Cortex of kidney (tissue), 1 donor: ENCODE measurements at places on chromosomes 4 and X.

DNA sequence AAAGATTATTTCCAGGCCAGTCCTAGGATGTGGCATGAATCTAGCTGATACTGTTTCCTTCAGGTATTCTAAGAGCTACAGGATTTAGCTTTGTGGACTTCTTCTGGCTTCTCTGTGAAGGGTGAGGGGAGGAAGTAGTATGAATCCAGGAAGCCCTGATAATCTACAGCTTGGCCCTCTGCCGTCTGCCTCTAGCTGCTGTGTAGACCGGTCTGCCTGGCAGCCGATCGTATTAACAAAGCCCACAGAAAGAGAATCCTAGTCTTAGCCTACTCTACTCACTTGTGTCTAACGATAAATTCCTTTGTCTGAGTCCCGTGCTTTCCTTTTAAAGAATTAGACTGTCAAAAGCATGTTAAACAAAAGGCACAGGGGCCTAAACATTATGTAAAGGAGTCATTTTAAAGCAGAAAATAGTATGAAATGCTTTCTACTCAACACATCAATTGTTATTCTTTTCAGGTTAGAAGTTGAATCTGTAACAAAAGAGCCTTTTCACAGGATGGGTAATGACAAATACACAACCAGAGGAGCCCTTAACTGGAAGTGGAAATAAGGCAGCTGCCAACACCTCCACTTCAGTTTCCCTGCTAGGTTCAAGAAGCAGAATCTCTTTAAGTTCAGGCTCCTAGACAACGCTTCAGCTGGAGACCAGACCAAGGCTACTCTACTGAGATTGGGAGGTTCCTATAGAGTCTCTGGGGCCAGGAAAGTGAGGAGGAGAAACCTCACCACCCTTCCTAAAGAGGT is 48.9 kb upstream of the UCP1 start:
- no peak for DNase-seq

DNA sequence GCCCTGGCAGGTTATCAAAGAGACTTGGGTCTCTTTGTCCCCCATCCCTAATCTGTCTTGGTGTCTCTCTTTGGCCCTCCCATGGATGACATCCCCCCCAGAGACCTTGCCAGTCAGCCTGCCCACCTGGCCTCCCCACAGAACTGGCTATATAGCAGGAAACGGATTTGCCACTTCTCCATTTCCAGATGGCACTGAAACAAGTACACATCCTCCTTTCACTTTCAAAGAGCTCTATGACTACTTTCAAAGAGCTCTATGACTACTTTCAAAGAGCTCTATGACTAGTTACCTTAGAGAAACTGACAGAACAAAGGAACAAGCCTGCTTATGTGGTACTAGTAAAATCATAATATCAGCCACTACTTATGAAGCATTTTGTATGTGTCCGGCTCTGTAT is 175.3 kb downstream of the MAML3 start:
- DNase-seq, result no peak

GRCh38 chr4:96102541-96103026 is 262.7 kb downstream of the PDHA2 start:
- DNase-seq, result no peak

DNA sequence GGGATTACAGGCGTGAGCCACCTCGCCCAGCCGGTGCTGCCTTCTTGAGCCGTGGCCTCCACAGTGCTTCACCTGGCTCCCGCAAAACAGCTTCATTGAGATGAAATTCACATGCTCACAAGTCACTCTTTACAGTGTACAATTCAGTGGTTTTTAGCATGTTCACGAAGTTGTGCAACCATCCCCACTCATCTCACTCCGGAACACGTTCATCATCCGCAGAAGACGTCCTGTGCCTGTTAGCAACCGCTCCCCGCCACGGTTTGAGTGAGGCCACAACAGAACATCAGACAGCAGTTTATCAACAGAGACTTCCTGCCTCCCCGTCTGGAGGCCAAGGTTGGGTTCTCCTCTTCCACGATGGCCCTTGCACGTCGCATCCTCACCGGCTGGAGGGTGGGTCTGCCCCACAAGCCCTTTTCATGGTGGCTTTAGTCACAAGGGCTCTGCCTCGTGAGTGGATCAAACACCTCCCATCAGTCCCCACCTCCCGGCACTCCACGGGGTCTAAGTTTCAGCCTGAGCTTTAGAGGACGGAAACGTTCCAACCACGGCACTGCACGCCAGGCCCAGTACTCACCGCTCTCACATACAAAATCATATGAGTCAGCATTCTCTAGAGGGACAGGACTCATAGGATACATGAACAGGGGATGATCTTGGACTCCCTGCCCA is 29.6 kb upstream of the SPON2 start:
- no peak for DNase-seq

GRCh38 chrX:17590892-17591740 is 146.2 kb upstream of the SCML1 start:
- no peak for DNase-seq
